ENCODE measurements at places on chromosomes 6 and 20. TPM values are rescaled to one million over a fixed set of nuclear protein-coding genes. Genes with fewer than 3 reads are reported as not detected.

HSPA1L gene
- total RNA-seq = 1.4 TPM

CPNE5 gene
- 0.18 TPM for total RNA-seq

POM121L2 gene
- total RNA-seq = not detected

NHLRC1 gene
- total RNA-seq = 3.0 TPM
